NCI-H774 (cell line): ENCODE measurements at places on chromosomes 5 and 9.
A peak's percentile ranks its signal among the peaks of the same experiment; 100 is the strongest.

DNA sequence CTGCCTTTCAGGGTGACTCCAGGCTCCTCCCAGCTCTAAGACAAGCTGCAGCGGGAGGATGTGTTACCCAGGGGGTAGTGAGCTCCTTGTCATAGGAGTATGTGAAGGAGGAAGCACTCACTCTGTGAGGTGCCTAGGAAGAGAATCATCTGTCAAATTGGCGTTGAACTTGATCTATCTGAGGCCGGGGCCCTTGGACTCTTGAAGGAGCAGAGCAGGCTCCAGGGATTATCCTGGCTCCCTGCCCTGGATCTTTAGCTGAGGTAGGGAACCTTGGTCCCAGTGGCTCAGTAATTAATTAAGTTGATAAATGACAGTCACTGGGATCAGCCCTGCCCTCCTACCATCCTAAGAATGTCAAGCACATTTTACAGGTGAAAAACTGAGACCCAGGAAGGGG lies 15.5 kb downstream of the ADGRD2 start:
- DNase-seq, result no peak

DNA sequence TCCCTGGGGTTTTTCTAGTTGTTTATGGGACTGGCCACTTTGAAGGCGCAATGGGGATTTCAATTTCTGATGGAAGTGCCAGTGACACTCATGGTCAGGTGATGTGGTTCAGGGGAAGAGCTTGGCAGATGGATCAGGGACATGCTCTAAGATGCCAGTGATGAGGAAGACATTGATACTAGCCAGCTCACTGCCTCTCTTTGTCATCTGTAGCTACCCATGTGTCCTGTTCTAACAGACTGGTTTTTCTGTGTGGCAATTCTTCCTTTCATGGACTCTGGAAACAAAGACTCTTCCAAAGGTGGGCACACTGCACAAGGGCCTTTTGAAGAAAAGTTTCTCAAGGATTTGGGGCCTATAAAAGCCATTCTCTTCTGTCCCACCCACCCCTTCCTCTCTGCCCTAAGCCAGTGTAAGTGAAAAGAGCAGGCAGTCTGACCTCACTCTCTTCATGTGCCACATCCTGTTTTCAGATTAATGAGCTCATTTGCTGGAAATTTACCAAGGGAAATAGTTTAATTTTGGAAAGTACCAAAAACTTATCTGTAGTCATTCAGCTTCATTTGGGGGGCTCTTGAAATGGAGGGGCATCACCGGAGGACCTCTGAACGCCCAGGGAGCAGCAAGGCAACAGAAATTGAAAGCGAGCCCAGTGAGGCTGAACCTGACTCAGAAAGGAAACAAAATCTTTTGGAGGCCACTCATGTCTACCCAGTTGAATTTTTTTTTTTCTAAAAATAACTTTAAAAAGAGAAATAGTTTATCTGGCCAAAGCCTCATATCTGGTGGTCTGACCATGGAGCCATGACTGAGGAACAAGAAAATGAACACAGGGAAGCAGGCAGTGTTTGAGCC lies 4.9 kb upstream of the TRAF1 start:
- DNase-seq, result no peak

GRCh38 chr9:11457825-11458790 lies 845.3 kb upstream of the PTPRD start:
- peak; percentile 6 for DNase-seq

DNA sequence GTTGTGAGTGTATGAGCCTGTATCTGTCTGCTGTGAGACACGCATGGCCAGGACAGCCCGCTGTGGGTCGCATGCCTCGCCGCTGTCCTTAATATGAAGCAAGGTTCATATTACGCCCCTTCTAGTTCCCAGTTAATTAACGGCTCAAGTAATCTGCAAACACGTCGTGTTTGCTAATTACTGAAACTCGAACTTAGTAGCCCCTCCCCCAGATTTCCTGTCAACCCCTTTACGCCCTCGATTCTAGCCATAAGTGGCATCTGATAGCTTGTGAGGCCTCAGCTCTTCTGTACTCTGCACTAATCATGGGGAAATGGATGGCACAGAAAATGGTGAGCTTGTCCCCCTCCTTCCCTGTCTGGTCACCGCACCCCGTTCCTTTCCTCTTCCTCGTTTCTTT lies 116.9 kb upstream of the OTULINL start:
- peak; percentile 35 for DNase-seq

DNA sequence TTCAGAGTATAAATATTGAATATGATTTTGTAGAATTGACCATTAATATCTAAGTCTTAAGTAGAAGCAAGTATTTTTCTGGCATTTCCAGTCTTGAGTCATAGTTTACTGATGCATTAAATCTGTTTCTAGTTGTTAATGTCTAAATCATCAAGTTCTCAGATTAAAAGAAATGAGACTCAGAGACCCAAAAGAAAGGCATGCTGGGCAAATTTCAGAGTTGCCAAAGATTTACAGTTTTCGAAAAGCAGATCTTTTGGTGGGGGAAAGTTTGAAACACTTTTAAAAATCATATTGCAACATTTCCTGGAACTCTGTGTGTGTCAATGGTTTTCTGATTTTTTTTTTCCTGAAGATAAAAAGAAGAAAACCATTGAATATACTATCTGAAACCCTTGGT lies 60.9 kb downstream of the ANKRD55 start:
- DNase-seq, result no peak

DNA sequence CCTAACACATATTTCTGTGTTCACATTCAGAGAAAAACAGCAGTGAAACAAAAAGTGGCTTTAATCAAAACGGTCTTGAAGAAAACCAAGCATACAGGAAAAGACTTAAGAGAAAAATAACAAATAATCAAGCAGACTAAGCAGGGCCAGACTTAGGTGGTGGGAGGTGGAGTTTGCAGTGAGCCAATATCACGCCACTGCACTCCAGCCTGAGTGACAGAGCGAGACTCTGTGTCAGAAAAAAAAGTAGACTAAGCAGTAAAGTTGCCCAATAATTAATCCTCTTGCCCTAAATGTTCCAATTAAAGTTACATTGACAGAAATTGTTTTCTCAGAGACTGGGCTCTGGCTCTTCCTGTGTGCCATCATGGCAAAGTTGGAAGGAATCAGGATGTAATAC lies 26.6 kb upstream of the GLDC start:
- no peak for DNase-seq

DNA sequence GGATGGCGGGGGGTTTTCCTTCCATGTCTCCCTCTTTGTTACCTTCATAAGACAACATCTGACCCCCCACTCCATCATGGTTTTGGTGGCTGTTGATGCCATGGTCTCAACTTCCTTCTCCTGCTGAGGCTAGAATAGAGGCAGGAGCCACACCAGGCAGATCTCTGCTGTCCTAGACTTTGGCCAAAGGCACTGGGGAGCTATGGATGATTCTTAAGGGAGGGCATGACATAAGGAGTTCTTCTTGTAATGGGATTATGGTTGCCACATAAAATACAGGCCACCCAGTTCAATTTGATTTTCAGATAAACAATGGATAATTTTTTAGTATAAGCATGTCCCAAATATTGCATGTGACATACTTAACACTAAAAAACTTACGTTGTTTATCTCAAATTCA lies 52.2 kb upstream of the IER5L start:
- DNase-seq, result no peak

- no peak for DNase-seq
Measured at GRCh38 chr9:85569988-85570387, 171.8 kb downstream of the AGTPBP1 start.

DNA sequence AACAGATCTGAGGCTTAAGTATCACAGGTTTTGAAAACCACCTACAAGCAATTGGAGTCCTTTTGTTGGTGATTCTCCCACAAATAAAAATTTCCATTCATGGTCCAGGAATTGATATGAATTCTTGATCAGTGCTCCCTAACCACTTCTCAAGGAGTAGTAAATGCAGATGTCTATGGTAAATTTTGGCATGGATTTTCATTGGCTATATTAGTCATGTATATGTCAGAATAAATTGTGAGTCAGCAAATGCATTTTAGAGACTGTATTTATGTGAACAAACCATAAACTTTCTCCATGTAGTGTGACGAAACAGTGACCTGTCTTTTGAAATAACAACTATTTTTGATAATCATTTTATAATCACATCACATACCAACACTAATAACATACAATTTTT lies 611.1 kb downstream of the HTR1A start:
- DNase-seq, result no peak
